NCI-H510A treated with DMSO at 0.1 percent for 48 hours (cell line): ENCODE measurements at places on chromosomes 3 and 15.

DNA sequence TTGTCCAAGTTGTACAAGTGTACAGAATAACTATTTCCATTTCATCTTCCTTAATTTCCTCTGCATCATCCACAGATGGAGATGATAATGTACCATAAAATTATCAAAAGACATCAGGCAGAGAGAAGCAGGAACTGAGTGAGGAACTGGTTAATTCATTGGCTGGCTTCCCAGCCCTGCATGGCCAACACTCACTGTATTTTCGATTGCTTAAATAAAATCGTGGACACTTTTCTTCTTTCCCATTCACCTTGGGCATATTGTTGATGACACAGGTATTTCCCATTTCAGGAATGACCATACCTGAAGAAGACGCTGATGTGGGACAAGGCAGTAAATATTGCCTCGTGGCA is 144.2 kb upstream of the ABHD17C start:
- DNase-seq, result no peak

DNA sequence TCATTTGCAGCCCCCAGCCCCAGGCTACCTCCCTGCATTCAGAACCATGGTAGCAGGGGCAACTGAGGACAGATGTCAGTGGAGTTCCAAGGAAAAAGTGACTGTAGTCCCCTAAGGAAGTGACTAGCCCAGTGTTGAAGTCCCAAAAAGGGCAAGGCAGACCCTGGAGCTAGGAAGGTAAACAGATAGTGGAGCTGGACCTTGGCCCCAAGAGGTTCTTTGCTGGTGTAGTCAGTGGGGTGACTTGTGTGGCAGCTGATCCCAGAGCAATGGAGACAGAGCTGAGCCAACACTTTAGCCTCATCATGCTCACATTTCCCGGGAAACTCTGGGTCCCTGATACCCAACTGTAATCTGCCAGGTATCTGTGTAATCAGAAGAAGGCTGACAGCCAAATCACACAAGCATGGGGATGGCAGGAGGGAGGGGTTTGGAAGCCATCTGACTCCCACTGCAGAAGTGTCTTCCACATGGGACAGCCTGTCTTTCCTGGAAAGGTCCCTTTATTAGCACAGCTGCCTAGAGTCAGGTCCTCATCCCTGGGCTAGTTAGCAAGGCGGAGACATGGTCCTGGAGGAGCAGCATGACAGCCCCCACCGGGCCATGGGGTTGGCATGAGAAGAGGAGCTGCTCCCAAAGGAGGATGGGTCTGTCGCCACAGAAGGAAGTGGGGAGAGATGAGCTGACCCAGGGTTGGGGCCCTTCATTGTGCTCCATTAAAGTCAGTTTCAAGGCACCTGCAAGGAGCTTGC is 39.8 kb downstream of the PXYLP1 start:
- no peak for DNase-seq

DNA sequence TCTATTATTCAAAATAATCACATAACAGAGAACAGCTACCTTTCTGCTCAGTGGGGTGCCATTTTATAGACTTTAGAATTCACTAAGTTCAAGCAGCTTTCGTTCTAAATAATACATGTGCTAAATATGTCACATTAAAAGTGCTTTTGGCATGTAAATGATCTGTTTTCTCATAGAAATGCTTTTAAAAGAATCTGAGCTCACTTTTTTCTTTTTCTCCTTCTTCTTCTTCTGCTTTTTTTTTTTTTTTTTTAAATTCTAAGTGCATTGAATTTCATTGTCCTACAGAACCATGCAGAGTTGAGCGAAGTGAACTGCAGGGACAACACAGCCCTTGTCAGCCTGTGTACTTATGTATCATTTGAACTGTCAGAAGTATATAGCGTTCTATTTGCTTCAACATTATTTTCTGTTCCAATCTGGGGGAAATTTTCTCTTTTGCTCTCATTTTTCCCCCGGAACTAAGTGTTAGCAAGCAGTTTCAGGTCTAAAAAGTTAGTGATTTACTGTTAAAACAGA is 193.8 kb upstream of the TMCO5A start:
- DNase-seq, result no peak

DNA sequence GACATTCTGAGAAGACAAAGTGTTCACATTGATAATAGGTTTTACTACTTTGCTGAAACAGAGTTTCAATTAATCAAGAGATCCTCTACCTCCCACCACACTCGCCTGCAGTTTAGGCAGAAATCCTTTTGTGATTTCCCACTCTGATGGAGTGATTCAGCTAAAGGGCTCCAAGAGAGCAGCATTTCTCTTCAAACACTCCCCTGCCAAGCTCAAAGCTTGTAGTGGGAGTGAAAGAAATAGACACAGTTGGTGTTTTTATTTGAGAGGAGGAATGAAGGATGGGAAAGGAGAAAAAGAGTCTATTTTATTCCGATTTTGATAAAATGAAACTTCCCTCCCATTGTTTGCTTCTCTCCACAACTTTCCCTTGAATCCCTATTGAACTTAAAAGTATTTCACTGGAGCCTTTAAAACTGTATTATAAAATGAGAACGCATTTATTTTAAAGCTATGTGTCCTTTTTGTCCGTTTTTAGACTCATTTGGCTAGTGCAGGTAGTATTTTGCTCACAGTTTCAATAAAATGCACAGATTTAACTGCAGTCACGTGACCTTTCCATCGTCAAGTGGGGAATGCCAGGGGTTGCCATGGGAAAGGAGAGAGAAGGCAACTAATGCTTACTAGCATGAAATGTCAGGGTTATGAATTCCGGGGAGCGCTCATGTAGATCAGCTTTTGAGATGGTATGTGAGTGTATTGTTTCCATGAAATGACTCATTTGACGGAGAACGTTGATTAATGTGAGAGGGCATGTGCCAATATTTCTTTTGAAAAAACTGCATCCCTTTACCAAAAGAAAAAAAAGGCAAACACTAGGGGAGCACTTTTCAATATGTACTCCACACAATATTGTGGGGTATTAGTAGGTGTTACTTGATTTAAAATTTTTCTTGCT is 7.7 kb upstream of the OSBPL11 start:
- no peak for DNase-seq

- DNase-seq, result peak; percentile 25
Observed at GRCh38 chr3:146817704-146818103, 212.6 kb upstream of the PLSCR5 start.

- no peak for DNase-seq
Observed at GRCh38 chr3:110755345-110755744, 316.3 kb upstream of the NECTIN3 start.

GRCh38 chr15:78977591-78978347 is 32.9 kb upstream of the CTSH start:
- DNase-seq, result no peak

DNA sequence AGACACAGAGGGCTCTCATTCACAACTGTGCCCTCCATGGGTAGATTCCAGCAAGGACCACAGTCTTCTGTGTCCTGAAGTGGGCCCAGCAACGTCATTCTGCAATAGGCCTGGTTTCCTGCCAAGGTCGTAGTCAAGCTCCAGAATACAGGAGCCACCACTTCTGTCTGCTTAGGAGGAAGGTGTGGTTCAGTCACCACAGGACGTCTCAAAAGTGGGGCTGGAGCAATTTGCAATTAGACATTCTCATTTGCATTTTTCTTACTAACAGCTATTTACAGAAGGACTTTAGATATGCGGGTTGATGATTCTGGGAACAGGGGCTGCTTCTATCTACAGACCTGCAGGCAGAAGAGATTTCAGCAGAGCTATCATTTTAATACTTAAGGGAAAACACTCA is 58.7 kb upstream of the MYRIP start:
- DNase-seq, result no peak

- DNase-seq, result no peak
Observed at GRCh38 chr3:141063831-141064230, 12.7 kb downstream of the SPSB4 start.
